ENCODE measurements at places on chromosomes 5 and 9. TPM values are rescaled to one million over a fixed set of nuclear protein-coding genes. Genes with fewer than 3 reads are reported as not detected.

The RABL6 gene
- total RNA-seq, result 90.0 TPM

The CSF1R gene
- total RNA-seq, result 4.2 TPM

GRCh38 chr9:16753256-16753655, 117.2 kb downstream of the BNC2 start:
- no peak overlapping the region for H3K4me3 ChIP-seq
- no peak overlapping the region for H3K27ac ChIP-seq
- no peak for DNase-seq
- H3K4me1 ChIP-seq, result no peaks in the 10 kb centered on the region

DNA sequence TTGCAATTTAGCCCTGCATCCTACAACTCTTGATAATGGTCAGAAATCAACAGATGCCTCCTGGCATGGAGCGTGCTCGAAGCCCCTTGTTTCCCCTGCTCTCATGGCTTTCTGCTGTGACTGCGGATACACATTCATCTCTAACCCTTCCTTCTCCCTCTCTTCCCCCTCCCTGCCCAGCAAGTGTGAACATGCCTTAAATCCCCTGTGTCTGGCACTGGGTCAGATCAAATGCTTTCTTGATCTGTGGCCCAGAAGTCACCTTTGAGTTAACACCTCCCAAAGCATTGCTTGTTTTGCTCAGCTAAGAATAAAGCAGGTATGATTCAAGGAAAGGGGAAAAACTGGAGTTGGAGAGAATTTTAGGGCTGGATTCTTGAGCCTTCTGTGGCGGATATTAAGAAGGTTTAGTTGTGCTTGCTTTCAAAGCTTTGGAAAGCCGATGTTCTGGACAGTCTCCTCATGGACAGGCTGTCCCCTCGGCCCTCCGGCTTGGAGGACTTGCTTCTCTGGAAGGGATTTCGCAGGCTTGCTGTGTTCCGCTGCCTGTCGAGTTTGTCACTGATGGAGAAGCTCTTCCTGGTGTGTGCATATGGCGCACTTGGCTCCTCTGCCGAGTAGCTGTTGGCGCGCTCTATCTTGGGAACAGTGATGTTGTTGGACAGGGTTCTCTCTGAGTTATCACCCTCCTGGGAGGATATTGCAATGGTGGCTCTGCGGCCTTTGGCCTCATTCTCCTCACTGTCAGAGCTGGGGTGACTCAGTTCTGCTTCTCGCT, 121.3 kb upstream of the KLF9 start:
- H3K4me1 ChIP-seq, result no peaks in the 10 kb centered on the region
- H3K27ac ChIP-seq, result no peak overlapping the region
- no peak overlapping the region for H3K4me3 ChIP-seq
- no peaks in the 10 kb centered on the region for H3K27me3 ChIP-seq
- DNase-seq, result no peak
- no peaks in the 10 kb centered on the region for H3K36me3 ChIP-seq

DNA sequence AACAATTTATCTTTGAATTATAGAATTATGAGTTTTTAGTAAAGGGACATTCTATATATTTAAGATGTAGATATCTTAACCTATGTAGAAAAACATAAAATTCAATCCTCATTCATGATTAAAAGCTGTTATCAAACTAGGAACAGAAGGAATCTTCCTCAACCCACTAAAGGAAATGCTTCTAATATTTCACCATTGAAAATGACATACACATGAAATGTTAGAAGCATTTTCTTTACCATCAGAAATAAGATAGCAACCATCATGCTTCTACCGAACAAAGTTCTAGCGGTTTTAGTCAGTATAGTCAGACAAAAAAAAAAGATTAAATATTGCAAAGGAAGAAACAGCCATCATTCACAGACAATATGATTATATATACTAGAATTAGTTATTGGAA, 32.2 kb downstream of the SHOC1 start:
- no peaks in the 10 kb centered on the region for H3K27me3 ChIP-seq
- H3K4me3 ChIP-seq, result no peak overlapping the region
- DNase-seq, result no peak

DNA sequence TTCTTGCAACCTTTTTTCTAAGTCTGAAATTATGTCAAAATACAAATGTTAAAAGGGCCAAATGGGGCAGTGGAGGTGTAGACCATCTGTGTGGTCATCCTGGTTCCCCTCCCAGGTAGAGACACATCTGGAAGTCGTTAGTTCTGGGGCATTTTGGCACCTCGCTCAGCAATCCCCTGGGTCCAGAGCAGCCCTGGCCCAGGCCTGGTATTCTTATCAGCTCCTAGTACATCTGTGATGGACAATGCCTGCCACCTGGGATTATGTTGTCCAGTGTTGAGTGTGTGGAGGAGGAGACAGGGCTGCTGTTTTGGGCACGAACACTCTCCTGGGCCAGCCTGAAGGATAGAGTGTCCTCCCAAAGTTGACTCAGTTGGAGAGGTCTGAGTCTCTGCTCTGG, 74.8 kb downstream of the GADD45G start:
- no peaks in the 10 kb centered on the region for H3K36me3 ChIP-seq
- peaks cover 45% of the 10 kb centered on the region for H3K4me1 ChIP-seq
- H3K27ac ChIP-seq, result no peak overlapping the region
- DNase-seq, result no peak
- no peaks in the 10 kb centered on the region for H3K27me3 ChIP-seq
- no peak overlapping the region for H3K4me3 ChIP-seq

DNA sequence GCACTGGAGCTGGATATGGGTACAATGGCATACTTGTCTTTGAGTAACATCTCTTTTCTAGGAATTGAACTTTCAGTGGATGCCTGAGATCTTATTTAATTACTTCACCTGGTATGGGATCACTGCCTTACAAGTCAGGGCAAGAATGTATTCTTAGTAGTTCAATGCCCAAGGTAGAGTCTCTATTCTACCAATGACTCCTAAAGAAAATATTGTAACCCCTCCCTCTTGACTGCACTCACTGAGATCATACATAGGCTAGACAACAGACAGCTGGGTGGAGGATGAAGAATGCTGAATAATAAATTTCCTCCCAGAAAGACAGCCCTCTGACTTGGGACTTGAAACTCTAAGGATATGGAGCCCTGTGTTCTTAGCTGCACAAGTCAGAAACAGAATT, 1216.3 kb upstream of the ACO1 start:
- no peak for DNase-seq
- H3K27me3 ChIP-seq, result no peaks in the 10 kb centered on the region
- no peak overlapping the region for H3K4me3 ChIP-seq
- H3K4me1 ChIP-seq, result no peaks in the 10 kb centered on the region

The TMEM232 gene
- total RNA-seq, result 1.4 TPM

GRCh38 chr5:45578270-45578669, 117.9 kb downstream of the HCN1 start:
- no peak for DNase-seq
- H3K4me1 ChIP-seq, result no peaks in the 10 kb centered on the region
- H3K27me3 ChIP-seq, result no peaks in the 10 kb centered on the region
- H3K27ac ChIP-seq, result no peak overlapping the region

GRCh38 chr9:125732562-125732961, 14.6 kb upstream of the PBX3 start:
- H3K27me3 ChIP-seq, result peaks cover 2% of the 10 kb centered on the region
- H3K4me1 ChIP-seq, result no peaks in the 10 kb centered on the region
- DNase-seq, result no peak
- no peak overlapping the region for H3K27ac ChIP-seq
- H3K4me3 ChIP-seq, result no peak overlapping the region

DNA sequence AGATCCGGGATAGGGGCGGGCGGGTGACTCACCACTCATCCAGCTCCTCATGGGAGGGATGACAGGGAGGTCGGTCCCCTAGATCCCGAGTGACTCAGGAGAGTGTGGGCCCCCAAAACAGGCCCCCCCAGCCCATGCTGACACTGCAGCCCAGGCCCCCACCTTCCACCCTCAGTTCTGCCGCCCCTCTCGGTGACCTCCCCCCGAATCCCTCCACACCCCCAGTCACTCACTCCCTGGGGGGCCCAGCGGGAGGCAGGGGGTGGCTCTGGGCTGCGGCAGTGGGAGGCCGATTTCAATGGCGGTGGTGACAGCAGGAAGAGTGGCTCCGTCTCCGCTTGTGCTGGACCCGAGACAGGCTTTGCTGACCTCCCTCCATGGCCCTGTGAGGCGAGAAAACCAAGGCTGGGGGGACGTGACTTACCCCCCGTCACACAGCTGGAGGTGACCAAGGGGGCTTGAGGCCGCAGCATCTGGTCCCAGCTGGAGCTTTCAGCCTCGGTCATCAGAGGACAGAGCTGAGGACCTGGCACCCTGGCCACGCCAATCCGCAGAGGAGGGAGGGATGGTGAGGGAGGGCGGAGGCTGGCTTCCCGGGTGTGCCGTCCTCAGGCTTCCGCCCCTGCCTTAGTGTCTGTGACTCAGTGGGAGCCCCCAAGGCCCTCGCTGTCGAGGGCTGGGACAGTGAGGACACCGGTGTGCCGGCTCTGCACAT, 9.0 kb downstream of the GPSM1 start:
- no peaks in the 10 kb centered on the region for H3K36me3 ChIP-seq
- H3K4me1 ChIP-seq, result no peaks in the 10 kb centered on the region
- H3K27ac ChIP-seq, result no peak overlapping the region
- H3K4me3 ChIP-seq, result no peak overlapping the region
- no peaks in the 10 kb centered on the region for H3K27me3 ChIP-seq

- no peaks in the 10 kb centered on the region for H3K36me3 ChIP-seq
- no peak overlapping the region for H3K27ac ChIP-seq
- no peak overlapping the region for H3K4me3 ChIP-seq
- no peak for DNase-seq
- no peaks in the 10 kb centered on the region for H3K4me1 ChIP-seq
Measured at GRCh38 chr5:119055294-119055693, 15.6 kb upstream of the DMXL1 start.

GRCh38 chr9:131627326-131627647, 82.0 kb downstream of the PRRT1B start:
- peaks cover 2% of the 10 kb centered on the region for H3K36me3 ChIP-seq
- H3K27me3 ChIP-seq, result no peaks in the 10 kb centered on the region

DNA sequence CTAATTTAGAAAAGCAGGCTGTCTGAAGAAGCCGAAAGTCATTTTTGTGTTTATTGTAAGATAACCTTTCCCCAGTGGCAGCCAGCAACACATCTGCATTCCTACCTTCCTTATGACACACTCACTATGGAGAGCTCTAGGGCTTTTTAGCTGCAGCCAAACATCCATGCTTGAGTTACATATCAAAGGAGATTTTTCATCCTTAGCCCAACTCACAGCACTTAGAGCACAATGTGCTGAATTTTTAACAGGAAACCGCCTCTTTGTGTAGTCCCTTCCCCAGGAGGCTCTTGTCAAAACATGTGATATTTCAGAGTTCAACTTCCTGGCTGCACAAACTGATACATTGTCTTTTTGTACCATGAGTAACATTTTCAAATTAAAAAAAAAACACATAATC, 379.2 kb downstream of the CTNND2 start:
- no peaks in the 10 kb centered on the region for H3K27me3 ChIP-seq
- no peak overlapping the region for H3K27ac ChIP-seq
- DNase-seq, result no peak

The SLC36A2 gene
- total RNA-seq, result 37.4 TPM

DNA sequence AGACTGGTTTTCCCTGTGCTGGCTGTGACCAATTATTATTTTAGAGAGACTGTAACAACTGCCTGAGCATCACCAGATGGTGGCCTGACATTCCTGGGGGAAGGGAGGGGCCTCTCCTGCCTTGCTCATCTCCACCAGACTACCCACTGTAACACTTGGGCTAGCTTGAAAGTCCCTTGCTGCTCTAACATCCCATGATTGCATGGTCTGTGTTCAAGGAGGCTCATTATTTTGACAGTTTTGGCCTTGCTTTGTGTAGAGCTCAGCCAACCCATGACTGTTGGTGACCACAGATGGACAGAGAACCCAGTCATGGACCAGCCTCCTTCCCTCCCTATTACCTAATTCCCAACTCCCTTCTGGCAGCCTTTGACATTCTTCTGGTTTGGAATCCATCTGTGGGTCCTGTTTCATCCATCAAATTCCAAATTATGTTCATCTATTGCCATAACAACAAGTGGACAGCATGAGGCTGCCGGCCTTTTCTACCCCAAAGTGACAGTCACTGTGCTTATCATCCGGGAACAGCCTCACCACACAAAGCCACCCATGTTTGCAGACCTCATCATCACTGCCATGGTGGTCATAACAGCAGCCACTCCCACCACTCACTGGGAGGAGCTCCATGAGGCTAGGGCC, 49.0 kb upstream of the ICE1 start:
- DNase-seq, result peak; percentile 62
- no peaks in the 10 kb centered on the region for H3K27me3 ChIP-seq
- no peaks in the 10 kb centered on the region for H3K4me1 ChIP-seq

DNA sequence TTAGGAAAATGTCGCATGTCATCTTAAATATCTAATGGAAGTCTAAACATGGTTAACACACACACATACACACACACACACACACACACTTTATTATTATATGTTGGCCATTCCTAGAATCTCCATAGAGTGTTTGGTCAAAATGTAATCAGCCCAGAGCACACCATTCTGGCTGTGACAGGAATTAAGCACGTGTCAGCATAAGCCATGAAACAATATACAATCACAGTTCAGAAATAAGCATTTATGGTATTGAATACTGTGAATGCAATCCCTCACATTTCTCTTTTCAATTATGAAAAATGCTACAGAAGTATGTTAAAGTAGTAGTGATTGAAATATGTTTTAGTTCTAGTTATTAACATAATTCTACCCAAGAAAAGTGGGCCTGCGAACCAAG, 611.6 kb downstream of the PRELID2 start:
- no peak for DNase-seq
- H3K27ac ChIP-seq, result no peak overlapping the region
- no peaks in the 10 kb centered on the region for H3K27me3 ChIP-seq
- no peak overlapping the region for H3K4me3 ChIP-seq

DNA sequence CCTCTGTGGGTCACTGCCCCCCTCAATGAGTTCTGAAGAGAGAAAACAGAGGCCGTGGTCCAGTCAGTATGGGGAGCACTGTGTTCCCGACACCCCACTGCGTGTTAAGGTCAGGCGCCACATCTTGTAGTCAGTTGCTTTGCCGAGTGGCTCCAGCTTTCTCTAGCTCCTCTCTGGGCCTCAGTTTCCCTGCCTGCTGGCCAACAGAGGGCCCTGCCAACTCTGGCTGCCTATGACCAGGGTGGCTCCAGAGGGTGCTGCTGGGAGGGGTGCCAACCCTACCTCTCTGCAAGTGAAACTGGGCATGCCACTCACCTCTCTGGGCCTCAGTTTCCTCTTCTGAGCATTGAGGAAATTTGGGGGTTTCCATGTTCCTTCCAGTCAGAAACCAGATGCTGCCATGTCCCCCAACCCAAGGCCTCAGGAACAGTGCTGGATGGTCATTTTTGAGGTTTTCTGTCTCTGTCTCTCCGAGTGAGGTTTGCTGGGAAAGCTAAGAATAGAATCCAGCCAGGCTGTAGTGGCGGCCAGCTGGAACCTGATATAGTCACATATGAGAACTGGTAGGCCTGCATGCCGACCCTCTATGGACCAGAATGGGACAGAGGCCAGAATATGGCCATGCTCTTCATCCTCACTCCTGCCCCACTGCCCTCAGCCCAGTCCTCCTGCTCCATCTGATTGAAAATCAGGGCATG, 132.1 kb downstream of the PHF2 start:
- peaks cover 8% of the 10 kb centered on the region for H3K4me1 ChIP-seq
- DNase-seq, result no peak
- no peak overlapping the region for H3K27ac ChIP-seq
- no peaks in the 10 kb centered on the region for H3K36me3 ChIP-seq

- H3K36me3 ChIP-seq, result no peaks in the 10 kb centered on the region
- no peak overlapping the region for H3K27ac ChIP-seq
- H3K27me3 ChIP-seq, result no peaks in the 10 kb centered on the region
- H3K4me1 ChIP-seq, result no peaks in the 10 kb centered on the region
- H3K4me3 ChIP-seq, result no peak overlapping the region
- DNase-seq, result no peak
Measured at GRCh38 chr5:58706736-58707135, 123.9 kb downstream of the RAB3C start.
